ENCODE measurements at places on chromosomes 12 and 14.
A peak's percentile ranks its signal among the peaks of the same experiment; 100 is the strongest.

DNA sequence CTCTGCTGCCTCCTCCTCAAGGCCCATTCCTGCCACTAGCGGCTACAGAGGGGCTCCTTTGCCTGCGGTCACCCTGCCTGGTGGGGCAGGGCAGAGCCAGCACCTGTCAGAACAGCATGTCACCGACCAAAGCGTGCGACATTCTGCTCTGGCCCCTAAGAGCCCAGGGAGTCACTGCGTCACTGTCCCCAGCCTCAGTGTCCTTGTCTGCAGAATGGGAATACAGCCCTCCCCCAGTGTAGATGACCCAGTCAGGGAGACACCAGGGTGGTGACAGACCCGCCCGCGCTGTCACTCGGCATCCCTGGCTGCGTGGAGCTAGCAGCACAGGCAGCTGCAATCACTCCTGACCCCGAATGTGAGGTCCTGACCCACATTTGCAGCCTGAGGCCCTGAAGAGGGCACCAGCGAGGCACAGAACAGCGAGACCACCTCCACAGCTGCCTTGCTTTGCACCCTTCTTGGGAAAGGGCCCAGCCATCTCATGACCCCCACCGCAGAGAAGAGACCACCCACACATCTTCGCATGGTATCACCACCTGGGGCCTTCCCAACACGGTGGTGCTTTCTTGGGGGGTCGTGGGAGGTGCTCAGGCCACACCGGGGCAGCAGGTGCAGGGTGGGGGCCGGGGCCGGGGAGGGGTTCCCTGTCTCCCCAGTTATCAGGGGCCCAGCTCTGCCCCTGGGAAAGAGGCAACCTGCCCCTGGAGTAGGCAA lies 2.5 kb downstream of the AHNAK2 start:
- no peak for DNase-seq

- no peak for DNase-seq
Measured at GRCh38 chr14:98926801-98927200, 345.2 kb downstream of the BCL11B start.

- no peak for DNase-seq
Measured at GRCh38 chr12:124443931-124444712, 123.3 kb downstream of the NCOR2 start.

DNA sequence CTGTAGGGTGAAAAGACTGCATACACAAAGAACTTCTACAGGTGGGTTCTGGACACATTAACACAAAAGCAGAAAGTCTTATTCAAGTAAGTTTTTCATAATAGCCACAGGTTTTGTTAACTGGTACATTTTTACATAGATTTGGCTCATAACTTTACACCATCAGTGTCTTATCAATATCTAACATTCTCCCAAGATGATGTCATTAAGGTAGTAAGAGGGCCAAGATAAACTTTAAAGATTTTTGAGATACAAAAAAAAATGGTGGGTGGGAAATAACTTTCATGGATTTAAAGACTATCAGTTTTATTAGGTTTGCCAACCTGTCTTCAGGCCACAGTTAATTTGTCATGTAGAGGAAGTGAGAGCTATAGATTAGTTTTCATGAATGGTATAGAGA lies 1.7 kb downstream of the SUPT16H start:
- no peak for DNase-seq

- no peak for DNase-seq
Measured at GRCh38 chr12:75882421-75882820, 149.2 kb downstream of the PHLDA1 start.

DNA sequence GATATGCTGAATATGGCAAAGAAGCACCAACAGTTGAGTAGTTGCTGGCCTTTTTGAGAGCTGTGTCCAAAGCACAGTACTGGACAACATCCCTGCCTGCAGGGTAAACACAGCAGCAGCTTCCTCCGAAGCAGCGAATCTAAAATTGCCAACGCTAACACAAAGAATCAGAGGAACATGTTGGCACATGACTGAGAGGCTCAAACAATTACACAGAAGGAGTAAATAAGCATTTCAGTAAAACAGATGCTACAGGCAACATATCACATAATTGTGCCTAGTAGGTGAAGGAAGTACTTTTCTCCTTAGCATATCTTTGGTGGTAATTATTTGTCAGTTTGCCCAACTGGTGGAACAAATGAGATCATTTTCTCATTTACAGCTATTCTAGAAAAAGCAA lies 52.1 kb downstream of the KICS2 start:
- DNase-seq, result no peak

GRCh38 chr14:99809360-99809759 lies 16.1 kb downstream of the EML1 start:
- DNase-seq, result no peak

DNA sequence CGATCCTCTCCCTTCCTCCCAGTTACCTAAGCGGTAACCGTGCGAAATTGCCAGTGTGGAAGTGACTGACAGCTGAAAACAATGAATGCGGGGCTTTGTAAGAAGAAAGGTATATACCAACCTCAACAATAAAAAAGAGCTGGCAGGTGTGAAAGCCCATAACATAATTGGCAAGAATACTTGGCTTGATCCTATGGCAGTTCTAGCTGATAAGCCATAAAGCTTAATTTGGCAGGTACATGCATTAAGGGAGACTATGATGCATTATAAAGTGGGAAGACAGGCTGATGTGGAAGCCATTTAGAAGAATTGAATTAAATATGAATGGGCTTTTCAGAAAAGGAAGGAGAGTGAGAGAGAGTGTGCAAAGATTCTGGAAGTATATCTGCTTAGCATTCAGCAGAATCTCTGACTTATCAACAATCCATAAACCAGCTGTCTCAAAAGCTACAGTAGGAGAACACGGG lies 71.3 kb downstream of the CRACR2A start:
- no peak for DNase-seq

GRCh38 chr12:108700833-108701541 lies 30.3 kb downstream of the CORO1C start:
- DNase-seq, result peak; percentile 87

DNA sequence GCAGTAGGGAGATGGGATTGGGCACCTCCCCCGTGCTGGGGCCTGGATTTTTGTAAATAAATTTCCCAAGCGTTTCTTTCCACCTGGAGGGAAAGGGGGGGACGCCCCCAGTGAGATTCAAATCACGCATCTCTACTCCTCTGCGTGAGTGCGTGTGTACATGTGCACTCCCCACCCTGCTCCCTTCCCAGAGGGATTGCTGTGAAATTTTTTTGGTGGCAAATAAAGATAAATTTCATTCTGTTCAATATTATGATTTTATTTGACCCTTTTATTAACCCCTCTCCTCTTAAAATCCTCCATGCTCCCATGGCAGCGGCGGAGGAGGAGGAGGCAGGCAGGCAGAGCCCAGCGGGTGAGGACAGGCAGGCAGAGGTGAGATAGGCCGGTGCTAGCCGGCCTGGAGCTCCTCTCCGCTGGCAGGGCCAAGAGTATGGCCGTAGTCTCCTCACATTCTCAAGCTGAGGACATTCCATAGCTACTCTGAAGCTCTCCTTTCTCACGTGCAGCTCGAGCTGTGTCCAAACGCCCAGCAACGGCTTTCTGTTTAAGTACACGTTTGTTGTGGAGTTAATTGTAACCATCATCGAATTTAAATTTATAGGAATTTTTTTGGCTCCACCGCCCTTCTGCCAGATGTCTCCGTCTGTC lies 1.5 kb upstream of the HOTAIR start:
- DNase-seq, result no peak

DNA sequence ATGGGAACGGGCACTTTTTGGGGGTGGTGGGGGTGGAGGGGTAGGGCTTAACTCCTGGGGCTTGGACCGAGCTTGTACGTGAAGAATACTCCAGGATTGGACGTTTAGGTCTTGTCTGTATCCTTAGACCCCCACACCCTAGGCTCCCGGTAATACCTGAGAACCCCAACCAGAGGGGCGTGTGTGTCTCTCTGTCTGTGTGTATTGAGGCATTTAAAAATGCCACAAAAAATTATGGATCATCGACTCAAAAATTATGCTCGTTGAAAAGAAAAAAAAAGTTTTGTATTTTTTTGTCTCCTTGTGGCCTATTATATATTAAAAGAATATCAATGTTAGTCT lies 459 bp downstream of the PPFIBP1 start:
- DNase-seq, result no peak

DNA sequence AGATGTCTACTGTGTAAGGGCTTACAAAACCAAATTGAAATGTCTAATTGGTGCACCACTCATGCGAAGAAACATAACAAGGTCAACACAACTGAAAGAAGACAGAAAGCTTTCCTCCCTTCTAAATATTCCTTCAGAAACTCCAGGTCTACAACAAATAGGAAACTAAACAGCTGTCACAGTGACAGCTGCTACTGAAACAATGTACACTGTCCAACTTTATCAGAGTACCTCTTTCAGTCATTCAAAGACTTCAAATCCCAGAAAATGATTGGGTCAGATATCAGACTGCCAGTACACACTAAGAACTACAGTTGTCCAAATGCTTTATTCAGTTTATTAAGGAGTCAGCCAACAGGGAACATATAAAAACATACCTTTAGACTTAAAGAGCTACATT lies 35.2 kb downstream of the CEP128 start:
- no peak for DNase-seq

- peak; percentile 72 for DNase-seq
Measured at GRCh38 chr12:104353012-104353981, 49.8 kb downstream of the EID3 start.

- no peak for DNase-seq
Measured at GRCh38 chr12:7832059-7832696, 40.5 kb downstream of the SLC2A14 start.

GRCh38 chr14:30440961-30441360 lies 118.0 kb upstream of the G2E3 start:
- DNase-seq, result no peak

- no peak for DNase-seq
Measured at GRCh38 chr12:29310899-29311298, 70.1 kb downstream of the ERGIC2 start.

DNA sequence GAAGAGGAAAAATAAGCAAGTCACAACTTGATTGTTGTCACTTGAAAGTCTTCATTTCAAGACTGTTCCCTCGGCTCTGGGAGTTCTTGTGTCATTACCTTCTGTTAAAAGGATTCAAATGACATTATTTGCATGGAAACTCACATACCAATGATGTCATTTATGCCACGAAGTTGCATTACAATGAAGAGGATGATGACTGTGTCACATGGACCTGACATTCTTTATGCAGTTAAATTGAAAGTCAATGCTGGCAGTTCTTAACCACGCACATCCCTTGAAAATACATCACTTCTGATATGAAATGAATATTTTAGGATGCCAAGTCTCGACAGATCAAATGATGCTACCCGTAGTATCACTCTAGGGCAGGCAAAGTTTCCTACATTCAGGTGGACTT lies 1069.5 kb downstream of the VRK1 start:
- DNase-seq, result no peak

- DNase-seq, result no peak
Measured at GRCh38 chr14:100679707-100680438, 46.8 kb upstream of the DLK1 start.

DNA sequence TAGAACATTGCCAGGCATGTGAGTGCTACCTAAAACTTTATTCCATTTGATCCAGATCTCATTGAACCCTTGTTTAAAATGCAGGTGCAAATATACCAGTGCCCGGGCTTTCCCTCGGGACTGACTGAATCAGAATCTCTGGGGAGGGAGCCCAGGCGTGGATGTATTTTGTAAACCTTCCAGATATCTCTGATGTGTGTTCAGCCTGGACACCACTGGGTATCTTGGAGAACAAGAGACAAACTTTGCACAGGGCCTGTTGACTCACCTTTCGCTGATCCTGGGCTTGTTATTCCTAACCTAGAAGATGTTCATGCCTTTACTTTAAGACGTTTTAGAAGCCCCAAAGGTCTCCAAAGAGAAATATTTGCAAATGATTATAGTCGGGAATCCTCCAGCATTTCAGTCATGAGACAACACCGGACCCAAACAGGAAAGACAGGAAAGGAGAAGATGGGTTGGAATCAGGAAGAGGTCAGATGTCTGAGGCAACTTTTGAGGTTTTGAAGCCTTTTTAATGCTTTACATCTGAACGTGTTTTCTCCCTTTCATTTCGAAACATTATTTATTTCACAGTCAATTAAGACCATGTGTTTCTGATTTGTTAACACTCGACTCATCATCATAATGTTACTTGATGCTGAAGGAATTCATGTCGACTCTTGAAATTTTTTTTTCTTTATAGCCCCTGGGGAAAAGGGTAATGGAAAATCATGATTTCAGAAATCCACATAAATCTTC lies 118.6 kb downstream of the PLXNC1 start:
- DNase-seq, result no peak

GRCh38 chr14:56195704-56196103 lies 77.5 kb downstream of the PELI2 start:
- no peak for DNase-seq

DNA sequence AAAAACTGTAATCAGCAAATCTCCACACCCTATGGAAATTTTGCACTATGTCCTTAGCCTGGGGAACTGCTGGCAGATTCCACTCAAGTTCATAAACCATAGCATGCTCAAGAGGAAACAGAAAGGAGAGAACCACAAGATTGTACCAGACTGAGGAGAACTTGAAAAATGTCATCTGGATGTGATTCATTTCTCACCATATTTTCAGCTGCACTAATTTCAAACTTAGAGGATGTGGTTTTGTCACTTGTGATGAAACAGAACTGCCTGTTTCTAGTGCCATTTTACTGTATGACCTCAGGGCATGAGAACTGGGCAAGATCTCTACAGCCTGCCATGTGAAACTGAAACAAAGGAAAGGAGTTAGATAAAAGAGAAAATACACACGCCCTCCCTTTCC lies 1493.1 kb upstream of the FLRT2 start:
- DNase-seq, result no peak

- DNase-seq, result no peak
Measured at GRCh38 chr14:65351493-65352194, 60.9 kb upstream of the FUT8 start.

- DNase-seq, result no peak
Measured at GRCh38 chr12:124094733-124095132, 121.7 kb downstream of the ZNF664 start.

DNA sequence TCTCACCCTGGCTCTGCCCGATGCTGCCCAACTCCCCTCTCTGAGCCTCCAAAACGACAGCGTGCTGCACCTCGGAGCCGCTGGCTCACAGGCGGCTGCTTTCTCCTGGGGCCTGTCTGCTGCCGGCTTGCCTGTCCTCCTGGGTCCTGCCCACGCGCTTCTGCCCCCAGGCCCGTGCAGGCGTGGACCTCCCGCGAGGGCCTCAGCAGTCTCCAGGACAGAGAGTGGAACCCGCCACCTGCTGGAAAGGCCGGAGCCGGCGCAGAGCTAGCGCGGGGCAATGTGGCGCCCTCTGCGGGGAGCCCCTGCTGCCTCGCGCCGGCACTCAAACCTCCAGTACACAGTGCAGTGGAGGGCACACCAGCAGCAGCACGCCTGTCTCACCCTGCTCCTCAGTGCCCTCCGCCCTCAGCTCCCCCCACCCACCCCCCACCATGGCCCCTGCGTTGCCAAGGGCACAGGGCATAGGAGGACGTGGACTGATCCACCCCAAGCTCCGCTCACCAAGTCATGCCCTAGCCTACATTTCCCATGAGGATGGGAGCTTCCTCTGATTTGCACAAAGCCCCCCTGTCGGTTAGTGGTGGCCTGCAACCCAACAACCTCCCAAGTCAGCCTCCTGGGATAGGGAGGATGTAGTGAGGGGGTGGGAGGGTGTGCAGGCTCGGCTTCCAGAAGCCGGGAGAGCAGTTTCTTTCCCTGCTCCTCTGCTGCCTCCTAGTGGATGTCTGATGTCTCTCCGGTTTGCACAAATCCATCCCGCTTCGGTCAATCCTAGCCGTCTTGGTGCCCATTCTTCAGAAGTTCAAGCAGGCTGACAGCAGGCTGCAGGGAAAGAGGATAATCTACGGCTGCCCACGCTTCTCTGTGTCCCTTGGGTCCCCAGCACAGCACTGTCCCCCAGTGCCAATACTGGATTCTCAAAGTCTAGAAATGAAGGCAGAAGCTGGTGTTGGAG lies 25.2 kb downstream of the KRT8 start:
- DNase-seq, result no peak

- no peak for DNase-seq
Measured at GRCh38 chr12:53941187-53941586, 2.6 kb downstream of the HOXC13 start.
